Body of pancreas (tissue), 4 donors: ENCODE measurements at places on chromosomes 11 and 22. TPM values are rescaled to one million over a fixed set of nuclear protein-coding genes. Genes with fewer than 3 reads are reported as not detected.

The C11orf21 gene
- total RNA-seq, result 0.26 TPM

DNA sequence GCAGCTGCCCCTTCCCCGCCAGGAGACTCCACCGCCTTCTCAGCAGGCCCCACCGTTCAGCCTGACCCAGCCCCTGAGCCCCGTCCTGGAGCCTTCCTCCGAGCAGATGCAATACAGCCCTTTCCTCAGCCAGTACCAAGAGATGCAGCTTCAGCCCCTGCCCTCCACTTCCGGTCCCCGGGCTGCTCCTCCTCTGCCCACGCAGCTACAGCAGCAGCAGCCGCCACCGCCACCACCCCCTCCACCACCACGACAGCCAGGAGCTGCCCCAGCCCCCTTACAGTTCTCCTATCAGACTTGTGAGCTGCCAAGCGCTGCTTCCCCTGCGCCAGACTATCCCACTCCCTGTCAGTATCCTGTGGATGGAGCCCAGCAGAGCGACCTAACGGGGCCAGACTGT is 42.6 kb downstream of the PPP2R1B start:
- DNase-seq, result no peak

The IGLL5 gene
- total RNA-seq, result 5.3 TPM

GRCh38 chr11:299951-300735 is 817 bp upstream of the IFITM5 start:
- peak; percentile 36 for DNase-seq

- no peak for DNase-seq
Observed at GRCh38 chr11:110529043-110529442, 99.3 kb downstream of the FDX1 start.

DNA sequence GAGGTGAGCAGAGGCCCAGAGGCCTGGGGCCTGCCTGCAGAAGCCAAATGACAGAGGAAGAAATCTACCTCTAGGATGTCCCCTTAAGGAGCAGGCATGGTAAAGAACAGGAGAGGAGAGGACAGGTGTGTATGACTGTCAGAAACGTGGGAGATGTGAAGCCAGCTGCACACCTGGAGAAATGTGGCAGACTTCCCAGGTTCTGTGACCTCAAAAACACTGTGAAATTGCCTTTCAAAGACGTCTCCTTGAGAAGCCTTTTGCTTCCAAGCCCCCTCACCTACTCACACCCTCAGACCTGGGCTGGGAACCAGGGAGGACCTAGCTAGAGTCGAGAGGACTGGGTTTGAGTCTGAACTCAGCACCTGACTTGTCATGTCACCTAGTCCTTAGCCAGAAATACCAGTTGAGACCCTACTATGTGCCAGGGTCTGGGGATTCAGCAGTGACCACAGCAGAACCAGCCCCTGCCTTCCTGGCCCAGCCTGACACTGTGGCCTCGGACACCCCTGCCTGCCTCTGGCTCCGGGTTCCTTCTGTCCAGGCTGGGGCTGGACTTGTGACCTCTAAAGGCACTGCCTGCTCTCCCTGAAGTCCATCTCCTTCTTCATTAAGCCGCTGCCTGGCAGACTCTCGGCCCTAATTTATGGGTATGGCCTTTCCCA is 5.6 kb downstream of the TPBGL start:
- DNase-seq, result peak; percentile 70

DNA sequence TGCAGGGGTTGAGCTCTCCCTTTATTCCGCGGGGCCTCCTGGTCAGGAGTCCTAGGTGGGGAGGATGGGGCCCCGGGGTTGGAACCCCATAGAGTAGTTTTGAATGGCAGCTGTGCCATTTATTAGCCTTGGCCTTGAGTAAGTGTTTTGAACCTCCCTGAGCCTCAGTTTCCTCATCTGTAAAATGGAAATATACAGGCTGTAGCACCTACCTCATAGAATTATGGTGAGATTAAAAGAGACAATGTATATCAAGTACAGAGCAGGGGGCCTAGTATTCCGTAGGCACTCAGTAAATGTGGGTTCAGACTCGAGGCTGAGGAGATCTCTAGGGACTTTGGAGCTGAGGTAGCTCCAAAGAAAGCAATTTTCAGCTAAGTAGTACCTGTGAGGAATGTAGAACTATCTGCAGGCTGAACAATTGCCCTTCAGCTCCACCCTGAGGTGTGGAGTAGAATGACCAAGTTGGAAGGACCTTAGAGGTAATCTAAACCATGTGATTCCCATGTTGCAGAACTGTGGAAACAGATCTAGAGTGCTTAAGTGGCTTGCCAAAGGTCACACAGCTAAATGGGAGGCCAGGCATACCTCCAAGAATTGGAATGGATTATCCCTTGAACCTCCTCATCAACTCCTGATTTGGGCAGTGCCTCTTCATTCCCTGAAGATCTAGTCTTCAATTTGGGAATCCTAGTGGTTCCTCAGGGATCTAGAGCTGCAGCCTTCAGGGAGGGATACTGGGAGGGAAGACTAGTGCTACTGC is 682 bp downstream of the PGAP2 start:
- peak; percentile 61 for DNase-seq

- no peak for DNase-seq
Observed at GRCh38 chr11:110089617-110090282, 3.4 kb upstream of the ZC3H12C start.

- no peak for DNase-seq
Observed at GRCh38 chr11:22203281-22203680, 10.4 kb downstream of the ANO5 start.

DNA sequence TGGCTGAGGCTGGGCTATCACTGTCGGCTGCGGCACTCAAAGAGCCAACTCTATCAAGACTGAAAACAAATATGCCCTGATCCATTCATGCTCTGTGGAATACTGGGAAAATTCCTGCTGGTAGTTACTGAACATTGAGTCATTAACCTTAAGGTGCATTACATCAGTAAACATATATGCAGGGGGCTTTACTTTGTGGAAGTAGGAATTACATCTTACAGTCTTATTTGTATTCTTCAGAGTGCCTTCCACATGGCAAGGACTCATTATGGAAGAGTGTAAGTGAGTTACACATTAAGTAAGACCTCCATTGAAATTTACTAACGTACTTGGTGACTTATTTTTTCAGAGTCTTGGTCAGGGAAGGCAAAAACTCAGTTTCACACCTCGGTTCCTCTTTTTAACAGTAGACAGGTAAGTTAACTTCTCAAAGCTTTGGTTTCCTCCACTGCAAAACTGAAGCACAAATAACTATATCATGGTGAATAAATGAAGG is 4.5 kb downstream of the OR5B21 start:
- DNase-seq, result no peak

DNA sequence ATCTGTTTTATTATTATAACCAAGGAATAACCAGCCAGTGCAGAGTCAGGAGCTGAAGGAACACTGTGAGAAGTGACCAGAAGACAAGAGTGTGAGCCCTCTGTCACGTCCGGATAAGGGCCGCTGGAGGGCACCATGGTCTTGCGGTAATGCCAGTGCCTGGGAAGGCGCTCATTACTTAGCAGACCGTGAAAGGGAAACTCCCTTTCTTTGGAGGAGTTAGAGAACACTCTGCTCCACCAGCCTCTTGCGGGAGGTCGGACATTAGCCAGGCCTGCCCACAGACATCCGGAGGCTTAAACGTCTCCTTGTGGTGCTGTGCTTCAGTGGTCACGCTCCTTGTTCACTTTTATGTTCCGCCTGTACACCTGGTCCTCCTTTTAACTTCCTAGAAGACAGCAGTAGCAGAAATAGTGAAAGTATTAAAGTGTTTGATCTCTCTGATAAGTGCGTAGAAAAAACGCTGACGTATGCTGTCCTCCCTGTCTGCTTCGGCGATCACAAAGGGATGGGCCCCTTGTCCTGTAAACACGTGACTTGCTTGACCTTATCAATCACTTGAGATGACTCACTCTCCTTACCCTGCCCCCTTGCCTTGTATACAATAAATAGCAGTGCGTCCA is 120.6 kb upstream of the LMO1 start:
- DNase-seq, result peak; percentile 67

- peak; percentile 91 for DNase-seq
Observed at GRCh38 chr11:59106363-59107336, at the start of gene FAM111B. Gene FAM111B, plus strand, starts transcription at chr11:59107237. Its CDS starts 2,389 bp downstream, at chr11:59109626.

The NRIP3 gene
- 2.1 TPM for total RNA-seq

The HIC2 gene
- total RNA-seq, result 2.9 TPM

GRCh38 chr22:40147388-40148176 is 30.1 kb upstream of the TNRC6B start:
- DNase-seq, result no peak

DNA sequence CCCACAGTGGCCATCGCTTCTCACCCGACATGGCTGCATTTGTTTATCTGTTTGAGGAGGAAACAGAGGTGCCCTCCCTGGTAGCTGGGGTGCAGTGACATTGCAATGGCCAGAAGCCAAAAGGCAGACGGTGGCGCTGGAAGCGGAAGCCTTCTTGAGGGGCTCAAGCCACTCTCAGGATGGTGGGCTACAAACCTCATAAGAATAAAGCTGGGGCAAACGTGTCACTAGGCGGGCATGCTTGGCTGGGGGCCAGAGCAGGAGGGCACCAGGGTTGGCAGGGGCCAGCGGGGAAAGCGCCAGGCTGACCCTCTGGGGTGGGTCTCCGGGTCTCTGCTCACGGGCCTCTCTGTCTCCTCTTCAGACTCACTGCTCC is 12.6 kb downstream of the TNNT3 start:
- no peak for DNase-seq

The DBX1 gene
- not detected for total RNA-seq

- DNase-seq, result no peak
Observed at GRCh38 chr11:17812865-17813187, 78.2 kb downstream of the KCNC1 start.

The DDX6 gene
- total RNA-seq, result 69.8 TPM

DNA sequence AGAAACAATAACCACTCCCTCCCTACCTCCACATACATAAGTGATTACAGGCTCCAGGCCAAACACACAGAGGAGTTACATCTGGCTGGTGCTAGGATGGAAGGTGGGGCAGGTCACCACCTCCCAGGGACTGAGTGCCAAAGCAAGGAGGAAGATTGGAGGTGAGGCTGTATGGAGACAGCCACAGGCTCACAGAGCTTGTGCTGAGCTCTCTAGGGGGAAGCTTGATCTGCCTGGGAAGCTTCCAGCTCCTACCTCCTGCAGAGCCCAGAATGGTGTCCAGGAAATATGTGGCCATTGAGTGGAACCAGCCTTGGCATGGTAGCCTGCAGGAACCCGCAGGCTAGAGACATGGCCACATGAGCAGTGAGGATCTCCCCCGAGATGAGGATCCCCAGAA is 3.6 kb upstream of the MED15 start:
- no peak for DNase-seq

The ACTN3 gene
- total RNA-seq, result not detected

The ACR gene
- not detected for total RNA-seq

The GVQW3 gene
- total RNA-seq, result 16.2 TPM

DNA sequence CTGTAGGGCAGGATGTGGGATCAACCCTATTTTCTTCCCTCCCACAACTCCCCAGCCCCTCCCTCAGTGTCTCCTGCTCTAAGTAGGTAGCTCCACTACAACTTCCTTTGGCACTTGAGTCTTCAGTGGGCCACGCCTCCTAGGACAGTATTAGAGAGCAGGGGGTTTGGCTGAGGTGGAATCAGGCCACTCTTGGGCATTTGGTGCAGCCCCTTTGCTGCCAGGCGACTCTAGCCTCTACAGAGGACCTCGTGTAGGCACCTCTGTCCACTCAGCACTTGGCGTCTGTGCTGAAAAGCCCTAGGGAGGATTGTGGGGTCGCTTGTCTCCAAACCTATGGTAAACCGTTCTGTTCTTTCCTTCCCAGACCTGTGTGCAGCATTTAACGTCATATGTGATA is 2.7 kb downstream of the FADD start:
- DNase-seq, result no peak

The MMP13 gene
- not detected for total RNA-seq

The DUSP18 gene
- 2.3 TPM for total RNA-seq

The ESAM gene
- 20.8 TPM for total RNA-seq

The FOSL1 gene
- total RNA-seq, result 17.8 TPM

The TMX2 gene
- total RNA-seq, result 46.8 TPM

The OR51I1 gene
- not detected for total RNA-seq

The OR56A1 gene
- total RNA-seq, result not detected

- DNase-seq, result no peak
Observed at GRCh38 chr22:17117890-17118289, 3.3 kb downstream of the TMEM121B start.

The MIOX gene
- total RNA-seq, result not detected

GRCh38 chr11:16737818-16738192 is 642 bp upstream of the C11orf58 start:
- DNase-seq, result no peak

- DNase-seq, result no peak
Observed at GRCh38 chr11:65301491-65302329, 13.0 kb upstream of the CDC42EP2 start.

- DNase-seq, result no peak
Observed at GRCh38 chr11:91178366-91178765, 955.5 kb upstream of the CHORDC1 start.

The ATP5MG gene
- 45.2 TPM for total RNA-seq

DNA sequence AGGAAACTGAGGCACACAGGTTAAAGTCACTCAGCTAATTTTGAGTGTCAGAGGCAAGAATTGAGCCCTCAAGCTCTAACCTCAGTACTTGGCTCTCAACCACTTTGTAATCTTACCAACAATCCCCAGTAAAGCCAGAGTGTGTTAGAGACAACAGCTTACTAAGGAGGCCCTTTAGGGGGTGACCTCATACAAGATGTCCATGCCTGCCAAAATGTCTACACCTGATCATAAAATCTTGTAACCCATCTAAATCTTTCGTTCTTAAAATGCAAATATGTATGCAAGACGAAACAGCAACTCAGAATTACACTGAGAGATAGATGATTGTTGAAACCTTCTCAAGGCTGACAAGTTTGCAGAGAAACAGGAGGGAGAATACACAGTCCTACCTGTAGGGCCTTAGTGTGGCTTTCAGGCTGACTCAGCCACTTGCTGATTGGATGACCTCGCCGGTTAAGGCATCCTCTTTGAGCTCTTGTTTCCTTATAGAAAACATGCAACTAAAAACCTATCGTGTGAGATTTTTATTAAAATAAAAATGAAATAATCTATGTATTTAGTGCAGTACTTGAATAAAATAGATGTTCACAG is 143.2 kb downstream of the OPCML start:
- no peak for DNase-seq

The SYTL2 gene
- 28.3 TPM for total RNA-seq

- no peak for DNase-seq
Observed at GRCh38 chr11:47225552-47226400, 11.0 kb downstream of the DDB2 start.

DNA sequence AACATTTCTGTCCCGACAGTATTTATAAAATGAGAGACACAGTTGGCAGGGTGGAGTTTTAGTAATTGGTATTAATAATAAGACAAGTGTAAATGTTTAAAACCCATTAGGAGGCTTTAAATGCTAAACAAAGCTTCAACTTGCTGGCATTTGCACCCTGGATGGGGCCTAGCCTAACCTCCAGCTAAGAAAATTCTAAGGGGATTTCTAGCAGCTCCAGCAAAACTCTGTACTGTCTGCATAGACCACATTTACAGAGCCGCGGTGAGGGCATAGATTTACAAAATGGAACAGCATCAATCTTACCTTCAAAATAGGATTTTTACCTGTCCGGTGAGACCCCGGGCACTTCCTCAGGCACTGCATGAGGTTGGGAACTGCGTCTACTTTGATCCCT is 113.9 kb upstream of the ANO1 start:
- no peak for DNase-seq

The FBLN1 gene
- total RNA-seq, result 119 TPM

The DNAJB7 gene
- total RNA-seq, result not detected

- DNase-seq, result no peak
Observed at GRCh38 chr11:9700105-9700801, 36.4 kb downstream of the SWAP70 start.

GRCh38 chr11:60995798-60996197 is 24.3 kb downstream of the CD6 start:
- DNase-seq, result no peak
